ENCODE measurements at places on chromosomes 2 and 18.

DNA sequence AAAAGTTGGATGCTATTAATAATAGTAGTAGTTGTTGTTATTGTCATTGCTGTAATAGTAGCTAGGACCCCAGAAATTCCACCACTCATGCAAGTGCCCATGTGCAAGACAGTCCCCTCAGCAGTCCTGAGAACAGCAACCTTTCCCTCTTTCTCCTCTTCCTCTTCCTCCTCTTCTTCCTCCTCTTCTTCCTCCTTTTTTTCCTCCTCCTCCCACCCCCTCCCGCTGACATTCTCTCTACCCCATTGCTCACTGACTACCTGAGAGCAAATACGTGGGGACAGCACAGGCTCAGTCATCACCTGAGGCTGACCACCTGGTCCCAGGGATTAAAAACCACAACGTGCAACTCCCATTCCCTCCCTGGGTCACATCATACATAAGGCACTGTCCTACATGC, 41.8 kb downstream of the SMAD7 start:
- DNase-seq, result no peak

DNA sequence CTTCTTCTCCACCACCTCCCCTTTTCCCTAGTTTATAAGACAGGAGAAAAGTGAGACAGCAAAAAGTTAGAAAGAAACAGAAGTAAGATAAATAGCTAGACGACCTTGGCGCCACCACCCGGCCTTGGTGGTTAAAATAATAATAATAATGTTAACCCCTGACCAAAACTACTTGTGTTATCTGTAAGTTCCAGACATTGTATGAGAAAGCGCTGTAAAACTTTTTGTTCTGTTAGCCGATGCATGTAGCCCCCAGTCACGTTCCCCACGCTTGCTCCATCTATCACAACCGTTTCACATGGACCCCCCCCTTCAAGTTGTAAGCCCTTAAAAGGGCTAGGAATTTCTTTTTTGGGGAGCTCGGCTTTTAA, 1.5 kb upstream of the BUB1 start:
- no peak for DNase-seq

GRCh38 chr2:162919111-162919510, 80.5 kb upstream of the KCNH7 start:
- no peak for DNase-seq

DNA sequence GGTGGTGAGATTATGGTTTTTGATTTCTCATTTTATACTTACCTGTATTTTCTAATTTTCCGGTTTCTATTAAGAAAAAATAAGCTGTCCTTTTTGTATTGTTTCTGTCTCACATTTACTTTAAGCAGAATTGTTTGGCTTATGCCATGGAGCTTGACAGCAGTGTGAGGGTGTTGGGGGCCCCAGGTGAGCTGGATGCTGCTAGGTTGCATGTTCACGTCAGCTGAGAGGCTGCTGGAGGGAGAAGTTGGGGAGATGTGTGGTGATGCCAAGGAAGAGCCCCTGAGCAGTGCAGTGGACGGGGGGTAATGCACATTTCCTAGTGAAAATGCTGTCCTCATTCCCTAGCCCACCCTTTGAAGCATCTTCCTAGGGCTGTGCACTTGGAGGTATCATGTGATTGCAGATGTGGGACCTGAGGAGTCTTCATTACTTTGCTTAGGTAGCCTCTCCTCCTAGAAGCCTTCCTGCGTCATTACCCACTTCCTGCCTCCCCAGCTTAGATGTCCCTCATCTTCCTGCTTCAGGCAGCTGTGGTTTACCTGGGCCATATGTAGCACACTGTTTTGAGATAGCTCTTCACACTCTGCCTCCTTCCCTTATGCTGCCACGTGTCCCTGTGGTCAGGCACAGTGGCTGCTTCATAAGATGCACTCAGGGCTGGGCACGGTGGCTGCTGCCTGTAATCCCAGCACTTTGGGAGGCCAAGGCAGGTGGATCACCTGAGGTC, 16.2 kb downstream of the ATG16L1 start:
- DNase-seq, result no peak

GRCh38 chr18:21191596-21192307, 50.3 kb upstream of the GREB1L start:
- DNase-seq, result no peak

- DNase-seq, result no peak
Measured at GRCh38 chr2:238139196-238140039, 950 bp downstream of the KLHL30 start.

DNA sequence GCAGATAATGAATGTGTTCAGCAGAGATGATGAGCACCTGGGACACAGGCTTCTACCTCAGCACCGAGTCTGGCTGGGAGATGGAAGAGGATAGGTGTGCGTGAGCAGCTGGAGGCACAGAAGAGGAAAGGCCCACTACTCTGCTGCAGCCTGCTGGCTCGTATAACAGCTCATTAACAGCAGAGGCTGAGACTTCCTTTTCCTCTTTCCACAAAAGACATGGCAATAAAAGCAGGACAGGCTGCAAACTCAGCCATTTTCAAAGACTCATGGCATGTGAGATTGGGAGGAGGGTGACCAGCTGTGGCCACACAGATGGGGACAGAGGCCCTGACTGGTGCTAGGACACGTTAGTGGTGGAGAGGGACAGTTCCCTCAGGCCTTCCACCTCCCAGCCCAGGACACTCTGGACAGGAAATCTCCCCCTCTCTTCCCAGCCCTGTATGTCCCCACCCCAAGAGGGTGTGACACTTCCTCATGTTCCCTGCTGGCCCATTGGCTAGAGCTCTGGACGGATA, 60.3 kb downstream of the CACNB4 start:
- DNase-seq, result no peak

- no peak for DNase-seq
Measured at GRCh38 chr2:204175552-204176271, 239.1 kb downstream of the ICOS start.

- peak; percentile 39 for DNase-seq
Measured at GRCh38 chr2:69306822-69307578, 80.0 kb downstream of the GFPT1 start.

DNA sequence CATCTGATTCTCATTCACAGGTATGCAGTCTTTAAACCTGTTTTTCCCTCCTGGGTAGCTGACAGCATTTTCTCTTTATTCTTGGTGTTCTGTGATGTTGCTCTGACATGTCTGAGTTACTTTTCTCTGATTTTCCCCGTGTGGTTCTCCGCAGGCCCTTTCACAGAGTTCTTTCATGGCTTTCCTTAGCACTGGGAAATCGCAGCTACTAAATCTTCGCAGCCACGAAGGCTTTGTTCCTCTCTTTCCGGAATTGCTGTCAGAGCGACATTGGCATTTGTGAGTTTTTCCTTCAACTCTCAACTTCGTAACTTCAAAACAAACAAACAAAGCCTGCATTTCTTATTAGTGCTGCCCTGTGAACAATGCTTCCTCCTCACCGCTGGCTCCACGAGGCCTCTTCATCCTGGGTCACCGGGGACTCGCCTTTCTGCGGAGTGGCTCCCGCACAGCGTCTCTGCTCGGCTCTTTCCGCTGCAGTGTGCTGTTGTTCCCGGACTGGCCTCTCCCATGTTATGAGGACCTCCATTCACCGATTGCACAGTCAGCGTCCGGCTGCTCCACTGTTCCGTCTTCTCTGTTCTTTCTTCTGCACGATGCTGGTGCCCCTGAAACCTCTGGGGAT, 16.1 kb downstream of the COLEC11 start:
- no peak for DNase-seq

- DNase-seq, result no peak
Measured at GRCh38 chr2:15293262-15293937, 267.7 kb downstream of the NBAS start.

DNA sequence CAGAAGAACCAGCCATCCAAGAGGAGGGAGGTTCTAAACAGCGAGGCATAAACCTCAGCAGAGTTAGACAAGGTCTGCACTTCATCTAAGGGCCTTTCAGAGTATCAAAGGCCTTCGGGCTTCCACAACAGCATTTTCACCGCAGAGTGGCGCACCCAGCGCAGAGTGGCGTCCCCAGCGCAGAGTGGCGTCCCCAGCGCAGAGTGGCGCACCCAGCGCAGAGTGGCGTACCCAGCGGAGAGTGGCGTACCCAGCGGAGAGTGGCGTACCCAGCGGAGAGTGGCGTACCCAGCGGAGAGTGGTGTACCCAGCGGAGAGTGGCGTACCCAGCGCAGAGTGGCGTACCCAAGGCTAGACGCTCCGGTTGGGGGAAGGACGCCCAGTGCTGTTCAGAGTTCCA, 137.9 kb downstream of the ZNF516 start:
- no peak for DNase-seq

GRCh38 chr18:7593218-7593819, 26.2 kb downstream of the PTPRM start:
- no peak for DNase-seq

- no peak for DNase-seq
Measured at GRCh38 chr2:109557309-109557708, 56.5 kb downstream of the SEPTIN10 start.

DNA sequence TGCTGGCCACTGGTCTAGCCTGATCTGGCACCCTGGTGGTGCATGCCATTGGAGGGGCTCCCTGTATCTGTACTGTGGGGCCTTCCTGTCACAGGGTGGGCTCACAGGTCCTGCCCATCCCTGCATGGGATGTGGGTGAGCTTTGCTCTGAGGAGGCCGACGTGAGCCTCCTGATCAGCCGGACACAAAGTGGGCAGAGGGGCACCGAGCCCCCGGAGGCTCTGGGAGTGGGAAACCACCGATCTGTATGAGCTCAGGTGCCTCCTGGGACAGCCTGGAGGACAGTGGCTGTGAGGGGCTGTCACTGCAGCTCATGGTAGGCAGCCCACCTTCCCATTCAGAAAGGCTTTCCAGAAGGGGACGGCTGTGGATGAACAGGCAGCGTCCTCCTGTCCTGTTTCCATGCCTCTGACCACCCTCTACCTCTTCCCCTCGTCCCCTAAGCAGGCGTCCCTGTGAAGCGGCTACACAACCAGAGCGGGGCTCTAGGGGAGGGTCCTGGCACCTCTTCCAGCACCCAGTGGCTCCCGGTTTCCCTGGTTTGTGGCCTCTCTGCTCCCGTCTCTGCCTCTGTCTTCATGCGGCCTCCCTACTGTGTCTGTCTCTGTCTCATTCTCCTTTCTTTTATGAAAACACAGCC, 112.5 kb upstream of the OTOS start:
- DNase-seq, result no peak

- no peak for DNase-seq
Measured at GRCh38 chr18:22322243-22322691, 95.4 kb downstream of the CTAGE1 start.

- DNase-seq, result no peak
Measured at GRCh38 chr2:145157036-145157675, 637.2 kb upstream of the ZEB2 start.

GRCh38 chr2:29393676-29394075, 278.5 kb downstream of the CLIP4 start:
- DNase-seq, result no peak

GRCh38 chr2:96142217-96143113, 2.8 kb downstream of the DUSP2 start:
- peak; percentile 68 for DNase-seq

DNA sequence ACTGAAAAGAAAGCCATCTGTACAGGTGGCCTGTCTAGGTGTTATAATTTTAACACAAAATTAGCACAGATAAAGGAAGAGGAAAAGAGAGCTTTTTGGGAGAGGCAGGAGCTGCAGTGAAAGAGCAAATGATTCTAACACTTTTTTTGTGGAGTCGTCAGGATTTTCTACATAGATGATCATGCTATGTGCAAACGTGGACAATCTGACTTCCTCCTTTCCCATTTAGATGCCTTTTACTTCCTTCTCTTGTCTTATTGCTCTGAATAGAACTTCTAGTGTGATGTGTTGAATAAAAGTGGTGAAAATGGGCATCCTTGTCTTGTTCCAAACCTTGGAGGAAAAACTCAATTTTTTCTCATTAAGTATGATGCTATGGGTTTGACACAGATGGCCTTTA, 334.5 kb downstream of the NBAS start:
- DNase-seq, result no peak

DNA sequence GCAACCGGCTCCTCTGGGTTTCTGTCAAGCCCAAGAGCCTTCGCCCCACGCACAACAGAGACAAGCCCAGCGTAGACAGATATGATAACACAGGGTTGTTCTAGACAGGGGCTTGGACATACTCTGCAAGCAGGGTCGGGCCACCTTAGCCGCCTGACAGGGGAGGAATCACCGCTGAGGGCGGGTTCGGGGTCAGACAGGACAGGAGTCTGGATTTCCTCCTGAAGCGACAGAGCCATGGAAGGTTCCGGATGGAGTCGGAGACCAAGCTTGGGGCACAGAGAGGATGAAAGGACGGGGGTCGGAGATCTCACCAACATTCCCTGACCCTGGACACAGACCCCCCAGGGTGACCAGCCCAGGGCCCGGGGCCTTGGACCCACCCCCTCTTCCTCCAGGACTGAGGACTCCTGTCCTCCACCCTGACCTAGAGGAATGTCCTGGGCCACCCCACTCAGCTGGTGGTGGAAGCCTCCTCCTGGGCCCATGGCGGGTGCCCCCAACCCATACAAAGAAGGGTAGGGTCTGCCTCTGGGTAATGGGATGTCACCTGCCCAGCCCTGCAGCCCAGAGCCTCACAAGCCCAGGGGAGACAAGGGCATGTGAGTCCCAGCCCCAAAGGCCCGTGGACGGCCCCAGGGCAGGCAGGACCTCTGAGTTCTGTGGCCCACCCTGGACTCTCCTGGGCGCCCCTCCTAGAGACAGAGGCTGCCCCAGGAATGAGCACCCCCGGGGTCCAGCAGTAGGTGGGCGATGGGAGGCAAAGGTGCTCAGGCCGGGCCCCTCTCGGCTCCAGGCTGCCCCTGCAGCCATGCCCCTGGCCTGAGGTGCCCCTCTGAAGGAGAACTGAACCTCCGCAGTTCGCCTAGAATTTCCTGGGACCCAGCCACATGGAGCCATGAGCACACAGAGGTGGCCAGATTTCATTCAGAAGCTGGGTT, 44.1 kb upstream of the GPC1 start:
- no peak for DNase-seq

GRCh38 chr18:79510731-79511241, 115.1 kb downstream of the NFATC1 start:
- DNase-seq, result no peak

- no peak for DNase-seq
Measured at GRCh38 chr2:1586923-1587840, 157.1 kb downstream of the PXDN start.

DNA sequence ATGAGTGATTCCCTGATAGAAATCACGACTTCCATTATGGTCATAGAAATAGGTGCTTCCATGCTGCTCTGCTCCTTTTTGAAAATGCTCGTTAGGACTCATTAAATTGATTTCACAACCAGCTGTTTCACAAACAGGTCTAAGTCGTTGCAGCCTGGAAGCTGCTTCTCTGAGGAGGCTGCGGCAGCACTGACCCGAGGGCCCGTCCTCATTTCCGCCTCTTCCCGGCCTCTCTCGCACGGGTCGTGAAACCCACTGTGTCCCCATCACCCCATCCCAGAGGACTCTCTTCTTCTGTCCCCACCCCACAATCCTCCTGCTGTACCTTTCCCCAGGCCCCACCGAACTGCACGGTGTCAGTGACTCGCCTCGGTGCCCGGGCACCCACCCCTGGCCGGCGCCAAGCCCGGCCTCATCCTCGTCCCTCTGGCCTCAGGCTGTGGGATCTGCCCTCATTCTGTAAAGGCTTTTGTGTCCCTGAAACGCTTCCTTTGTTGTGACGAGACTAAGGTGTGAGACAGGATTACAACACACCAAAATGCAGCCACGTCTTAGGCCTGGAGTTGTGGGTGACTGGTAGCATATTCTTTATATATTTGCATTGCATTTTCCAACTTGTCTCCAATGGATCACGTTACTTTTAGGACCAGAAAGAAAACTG, 112.7 kb upstream of the CTDP1 start:
- DNase-seq, result no peak

GRCh38 chr18:76458522-76459311, 36.3 kb downstream of the ZNF516 start:
- DNase-seq, result no peak

- no peak for DNase-seq
Measured at GRCh38 chr2:25567406-25567805, 106.0 kb downstream of the DTNB start.

- DNase-seq, result no peak
Measured at GRCh38 chr2:127034051-127034450, 72.9 kb downstream of the BIN1 start.
